ENCODE measurements at places on chromosomes 4 and X.

DNA sequence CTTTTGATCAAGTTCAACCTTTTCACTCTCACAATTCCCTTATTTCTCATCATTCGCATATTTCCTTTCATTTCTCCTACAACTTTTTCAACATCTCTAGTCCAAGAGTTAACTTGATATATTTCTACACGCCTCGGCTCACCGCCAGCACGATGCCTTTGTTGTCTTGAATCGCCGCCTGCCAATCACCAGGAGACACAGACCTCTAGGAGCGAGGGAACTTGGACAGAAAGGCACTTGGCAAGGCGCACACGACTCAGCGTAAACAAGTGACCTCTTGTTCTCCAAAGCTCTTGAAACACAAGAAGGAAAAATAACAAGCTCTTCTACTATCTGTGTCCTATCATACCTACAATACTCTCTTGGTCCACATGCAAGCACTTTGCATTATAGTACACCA, 27.1 kb upstream of the RBMX start:
- no peak for DNase-seq

DNA sequence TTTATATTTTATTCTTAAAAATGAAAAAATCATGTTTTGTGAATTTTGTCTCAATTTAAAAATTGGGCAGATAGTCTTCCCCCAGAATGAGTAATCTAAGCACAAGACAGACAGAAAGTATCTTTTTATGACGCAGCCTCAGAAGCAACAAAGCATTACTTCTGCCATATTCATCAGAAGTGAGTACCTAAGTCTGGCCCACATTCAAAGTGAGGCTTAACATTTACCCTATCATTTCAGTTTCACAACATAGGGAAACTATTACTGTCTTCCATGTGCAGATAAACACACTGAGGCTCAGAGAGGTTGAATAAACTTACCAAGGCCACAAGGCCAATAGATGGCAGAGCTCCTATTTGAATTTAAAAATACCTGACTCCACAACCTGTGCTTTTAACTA, 4.4 kb upstream of the PRDX4 start:
- DNase-seq: no peak

DNA sequence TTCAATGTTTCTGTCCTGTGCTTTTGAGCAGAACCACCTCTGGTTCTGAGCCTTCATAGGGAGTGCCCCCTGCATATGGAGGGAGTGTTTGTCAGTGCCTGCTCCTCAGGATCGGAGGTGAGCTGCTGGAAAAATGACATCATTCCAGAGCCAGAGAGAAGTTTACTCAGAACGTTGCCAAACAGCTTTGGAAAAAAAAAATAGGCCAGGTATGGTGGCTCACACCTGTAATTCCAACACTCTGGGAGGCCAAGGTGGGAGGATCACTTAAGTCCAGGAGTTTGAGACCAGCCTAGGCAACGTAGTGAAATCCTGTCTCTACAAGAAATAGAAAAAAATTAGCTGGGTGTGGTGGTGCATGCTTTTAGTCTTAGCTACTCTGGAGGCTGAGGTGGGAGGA, 27.2 kb upstream of the PDLIM3 start:
- DNase-seq: no peak

GRCh38 chrX:3244955-3245354, 101.5 kb downstream of the MXRA5 start:
- peak; percentile 22 for DNase-seq

- DNase-seq: no peak
Observed at GRCh38 chr4:38072578-38072977, 112.4 kb downstream of the PTTG2 start.

GRCh38 chrX:154476821-154477220, 2.3 kb downstream of the LAGE3 start:
- no peak for DNase-seq

DNA sequence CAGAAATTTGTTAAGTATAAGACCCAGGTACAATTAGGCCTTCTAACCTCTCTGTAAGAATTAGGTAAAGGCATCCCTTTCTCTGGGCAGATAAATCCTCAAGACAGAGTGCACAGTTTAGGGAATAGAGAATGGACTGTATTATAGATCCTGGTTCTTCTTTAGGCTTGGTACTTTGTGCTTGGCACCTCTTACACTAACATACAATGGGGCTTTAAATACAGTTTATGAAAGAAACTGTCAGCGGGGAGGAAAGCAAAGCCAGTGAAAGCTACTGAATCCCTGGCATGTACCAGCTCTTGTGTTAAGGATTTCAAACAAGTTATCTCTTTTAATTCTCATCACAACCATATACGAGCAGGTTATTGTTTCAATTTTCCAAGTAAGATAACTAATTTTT, 1350.0 kb downstream of the ADGRL3 start:
- DNase-seq: no peak

DNA sequence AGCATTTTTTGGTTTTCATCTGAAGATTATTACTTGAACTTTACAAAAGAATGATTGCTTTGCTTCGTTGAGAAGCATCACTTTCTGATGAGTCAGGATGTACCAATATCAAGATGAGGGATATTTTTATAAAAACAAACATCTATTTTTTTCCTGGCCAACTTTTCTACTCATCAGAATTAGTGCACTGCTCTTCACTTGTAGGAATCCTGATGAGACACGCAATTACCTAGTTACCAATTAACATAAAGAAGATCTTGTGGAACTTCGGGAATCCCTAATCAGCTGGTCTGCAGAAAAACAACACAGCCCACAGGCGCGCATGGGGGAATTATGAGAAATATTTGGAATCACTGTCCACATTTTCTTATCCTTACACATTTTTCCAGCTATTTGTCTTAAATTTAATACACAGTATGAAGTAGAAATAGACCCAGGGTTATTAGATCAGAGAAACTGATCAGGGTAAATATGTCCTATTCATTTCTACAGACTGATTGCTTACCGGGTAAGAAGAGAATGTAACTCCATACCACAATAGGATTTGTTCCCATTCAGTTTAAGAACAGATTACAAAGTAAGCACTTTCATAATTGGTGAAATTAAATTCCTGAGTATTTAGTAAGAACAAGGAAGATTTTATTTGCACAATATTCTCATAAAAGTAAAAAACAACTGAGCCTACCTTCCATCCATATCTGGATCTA, 50.9 kb downstream of the MFAP3L start:
- DNase-seq: peak; percentile 18

- no peak for DNase-seq
Observed at GRCh38 chr4:26999689-27000088, 139.0 kb downstream of the STIM2 start.

DNA sequence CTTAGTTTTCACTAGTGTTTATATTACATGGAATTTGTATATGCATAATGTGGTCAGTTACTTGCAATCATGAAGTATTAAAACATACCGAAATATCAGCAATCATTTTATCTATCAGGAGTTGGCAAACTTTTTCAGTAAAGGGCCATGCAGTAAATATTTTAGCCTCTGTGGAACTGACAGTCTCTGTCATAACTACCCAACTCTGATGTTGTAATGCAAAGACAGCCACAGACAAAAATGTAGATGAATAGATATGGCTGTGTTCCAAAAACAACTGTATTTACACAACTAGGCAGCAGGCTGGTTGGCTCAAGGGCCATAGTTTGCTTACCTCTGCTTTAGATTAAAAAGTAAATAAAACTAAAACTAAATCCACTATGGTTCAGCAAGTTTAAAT, 200.2 kb downstream of the HS3ST1 start:
- peak; percentile 45 for DNase-seq

DNA sequence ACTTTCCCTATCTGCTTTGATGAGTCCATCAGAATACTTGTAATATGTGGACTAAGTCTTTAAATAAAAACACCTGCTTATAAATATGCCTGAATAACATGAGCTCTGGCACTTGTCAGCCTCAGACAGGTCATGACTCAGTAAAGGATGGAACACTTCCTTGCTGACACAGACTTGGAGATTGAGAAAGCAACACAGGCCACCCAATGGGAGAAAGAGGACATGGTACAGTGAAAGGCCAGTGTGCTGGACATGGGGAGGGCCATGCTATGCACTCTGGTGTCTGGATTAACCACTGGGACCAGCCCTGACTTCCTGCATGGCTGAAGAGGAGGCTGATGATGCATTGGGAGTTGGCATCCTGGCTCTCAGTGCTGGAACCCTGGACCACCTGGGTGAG, 149.5 kb downstream of the DHRSX start:
- peak; percentile 77 for DNase-seq

DNA sequence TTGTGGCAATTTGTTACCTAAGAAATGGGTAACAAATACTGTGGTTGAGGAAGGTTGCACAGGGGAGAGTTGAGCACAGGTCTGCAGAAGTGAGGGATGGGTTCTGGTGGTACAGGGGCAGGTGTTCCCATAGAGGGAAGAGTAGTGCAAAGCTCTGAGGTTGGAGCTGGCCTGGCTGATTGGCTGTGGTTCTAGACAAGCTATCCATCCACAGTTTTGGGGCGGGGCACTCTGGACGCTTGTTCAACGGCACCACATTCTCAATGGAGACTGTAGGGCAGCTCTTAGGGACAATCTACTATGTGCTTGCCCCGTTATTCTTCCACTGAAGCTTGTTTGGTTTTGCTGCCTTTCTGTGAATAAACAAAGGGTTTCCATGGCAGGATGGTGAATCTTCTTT, 35.4 kb downstream of the NAT8L start:
- no peak for DNase-seq

GRCh38 chr4:40423735-40424134, 88.6 kb downstream of the CHRNA9 start:
- DNase-seq: peak; percentile 65

- DNase-seq: no peak
Observed at GRCh38 chr4:173091362-173091761, 77.2 kb upstream of the GALNT7 start.

DNA sequence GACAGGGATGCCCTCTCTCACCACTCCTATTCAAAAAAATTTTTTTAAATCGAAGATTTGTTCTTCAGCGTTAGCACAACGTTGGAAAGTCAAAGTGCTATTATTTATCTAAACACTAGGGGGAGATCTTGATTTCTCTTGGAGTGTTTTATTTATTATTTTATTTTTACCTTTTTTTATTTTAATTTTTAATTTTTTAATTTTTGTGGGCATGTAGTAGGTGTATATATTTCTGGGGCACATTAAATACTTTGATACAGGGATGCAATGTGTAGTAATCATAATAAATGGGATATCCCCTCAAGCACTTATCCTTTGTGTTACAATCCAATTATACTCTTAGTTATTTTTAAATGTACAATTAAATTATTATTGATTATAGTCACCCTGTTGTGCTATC, 37.4 kb upstream of the SLC10A4 start:
- DNase-seq: peak; percentile 20

- DNase-seq: no peak
Observed at GRCh38 chr4:86686741-86687140, 92.6 kb downstream of the PTPN13 start.

DNA sequence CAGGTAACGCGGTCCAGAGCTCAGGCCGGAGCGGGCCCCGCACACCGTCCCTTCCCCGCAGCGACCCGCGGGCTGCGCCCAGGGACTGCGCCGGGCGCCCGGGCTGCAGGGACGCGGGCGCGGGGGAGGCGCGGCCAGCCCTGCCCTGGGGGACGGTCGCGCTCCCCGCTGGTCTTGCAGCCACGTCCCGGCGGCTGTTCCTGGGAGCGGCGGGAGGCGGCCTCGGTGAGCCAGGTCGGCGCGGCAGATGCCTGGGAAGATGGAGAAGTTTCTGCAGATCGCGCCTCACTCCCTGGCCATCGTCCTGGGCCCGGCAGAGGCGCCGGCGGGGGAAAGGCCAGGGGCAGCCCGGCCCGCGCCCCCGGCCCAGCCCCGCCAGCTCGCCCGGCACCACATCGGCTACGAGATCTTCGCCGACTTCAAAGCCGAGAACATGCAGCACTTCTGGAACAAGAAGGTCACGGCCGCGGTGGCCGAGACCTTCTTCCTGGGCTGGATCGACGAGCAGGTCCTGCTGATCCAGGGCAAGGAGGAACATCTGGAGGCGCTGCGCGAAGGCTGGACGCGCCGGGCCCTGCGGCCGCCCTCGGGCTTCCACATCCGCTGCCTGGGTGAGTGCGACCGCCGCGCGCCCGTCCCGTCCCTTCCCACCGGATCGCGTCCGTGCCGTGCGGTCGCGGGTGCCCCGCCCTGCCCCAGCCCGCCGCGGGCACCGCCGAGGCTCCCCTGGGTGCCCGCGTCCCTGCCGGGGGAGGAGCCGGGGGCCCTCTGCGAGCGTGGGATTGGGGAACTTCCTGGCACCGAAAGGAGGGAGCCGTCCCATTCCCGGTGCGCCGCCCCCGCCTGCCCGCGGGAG, 107.4 kb upstream of the STOX2 start:
- DNase-seq: peak; percentile 14

DNA sequence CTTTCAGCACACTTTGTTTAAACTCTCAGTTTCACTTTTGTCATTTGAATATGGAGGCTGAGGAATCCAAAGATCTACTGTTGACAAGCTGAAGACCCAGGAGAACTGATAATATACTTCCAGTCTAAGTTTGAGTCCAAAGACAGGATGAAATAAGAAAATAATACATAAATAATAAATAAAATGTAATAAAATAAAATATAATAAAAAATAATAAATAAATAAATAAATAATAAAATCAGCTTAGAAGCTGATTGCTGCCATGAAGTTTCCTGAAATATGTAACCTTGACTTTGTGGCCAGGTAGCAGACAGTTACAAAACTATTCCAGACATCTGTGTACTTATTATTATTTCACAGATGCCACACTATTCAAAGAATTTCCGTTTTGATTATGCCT, 55.0 kb downstream of the NPY2R start:
- no peak for DNase-seq

GRCh38 chrX:103415528-103415927, 39.2 kb downstream of the BEX3 start:
- no peak for DNase-seq

DNA sequence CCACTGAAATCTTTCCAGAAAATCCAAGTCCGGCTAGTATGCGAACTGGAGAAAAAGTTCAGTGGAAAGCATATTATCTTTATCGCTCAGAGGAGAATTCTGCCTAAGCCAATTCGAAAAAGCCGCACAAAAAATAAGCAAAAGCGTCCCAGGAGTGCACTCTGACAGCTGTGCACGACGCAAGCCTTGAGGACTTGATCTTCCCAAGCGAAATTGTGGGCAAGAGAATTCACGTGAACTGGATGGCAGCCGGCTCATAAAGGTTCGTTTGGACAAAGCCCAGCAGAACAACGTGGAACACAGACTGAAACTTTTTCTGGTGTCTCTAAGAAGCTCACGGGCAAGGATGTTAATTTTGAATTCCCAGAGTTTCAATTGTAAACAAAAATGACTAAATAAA, 34.4 kb downstream of the STX18 start:
- DNase-seq: no peak

DNA sequence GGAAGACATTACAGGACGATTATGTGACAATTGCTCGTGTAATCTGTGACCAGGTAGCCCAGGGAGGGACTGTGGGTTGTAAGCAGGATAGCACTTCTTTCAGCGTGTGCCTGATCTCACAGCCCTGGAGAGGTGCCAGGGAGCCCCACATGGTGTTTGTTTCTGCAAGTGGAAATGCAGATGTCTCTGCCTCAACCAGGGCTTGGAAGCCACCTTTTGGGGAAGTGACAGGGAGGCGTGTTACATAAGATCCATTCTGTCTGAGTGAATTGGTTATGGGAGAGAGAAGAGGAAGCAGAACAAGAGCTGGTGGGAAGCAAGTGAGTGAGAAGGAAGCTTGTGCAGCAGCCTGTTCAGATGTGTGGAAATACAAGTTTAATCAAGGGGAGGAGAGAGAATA, 104.5 kb upstream of the GATB start:
- no peak for DNase-seq
